ENCODE measurements at places on chromosomes 16 and 17.

DNA sequence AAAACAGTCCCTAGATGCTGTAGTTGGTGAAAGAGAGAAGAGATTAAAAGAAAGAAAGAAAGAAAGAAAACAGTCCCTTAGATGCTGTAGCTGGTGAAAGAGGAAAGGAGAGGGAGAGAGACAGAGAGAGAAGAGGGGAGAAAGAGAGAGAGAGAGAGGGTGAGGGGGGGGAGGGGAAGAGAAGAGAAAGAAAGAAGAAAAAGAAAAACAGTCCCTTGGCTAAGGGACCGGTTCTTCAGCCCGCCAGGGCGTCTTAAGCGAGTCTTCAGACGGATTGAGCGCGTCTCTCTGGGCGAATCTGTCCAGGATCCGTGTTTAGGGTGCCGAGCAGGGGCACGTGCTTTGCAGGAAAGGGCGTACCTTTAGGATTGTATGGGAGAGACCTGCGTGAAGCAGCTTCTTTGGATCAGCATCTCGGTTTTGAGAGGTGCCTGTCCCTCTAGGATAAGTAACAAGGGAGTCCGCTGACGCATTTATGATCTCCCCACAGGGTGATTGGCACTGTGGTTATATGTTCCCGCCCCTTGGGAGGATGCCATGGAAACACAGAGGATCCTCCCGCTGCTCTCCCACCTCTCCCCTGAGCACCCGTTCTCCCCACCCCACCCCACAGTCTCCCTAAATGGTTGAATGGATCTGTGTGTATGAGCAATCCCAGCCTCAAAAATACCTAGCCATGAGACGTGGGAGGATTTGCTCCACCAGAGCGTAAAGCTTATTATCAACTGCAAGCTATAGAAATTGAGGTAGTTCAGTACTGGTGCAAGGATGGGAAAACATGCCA lies 16.7 kb downstream of the GNGT2 start:
- DNase-seq, result peak; percentile 74

- DNase-seq, result peak; percentile 51
These were observed 52.6 kb upstream of the CRISPLD2 start for GRCh38 chr16:84766978-84767773.

DNA sequence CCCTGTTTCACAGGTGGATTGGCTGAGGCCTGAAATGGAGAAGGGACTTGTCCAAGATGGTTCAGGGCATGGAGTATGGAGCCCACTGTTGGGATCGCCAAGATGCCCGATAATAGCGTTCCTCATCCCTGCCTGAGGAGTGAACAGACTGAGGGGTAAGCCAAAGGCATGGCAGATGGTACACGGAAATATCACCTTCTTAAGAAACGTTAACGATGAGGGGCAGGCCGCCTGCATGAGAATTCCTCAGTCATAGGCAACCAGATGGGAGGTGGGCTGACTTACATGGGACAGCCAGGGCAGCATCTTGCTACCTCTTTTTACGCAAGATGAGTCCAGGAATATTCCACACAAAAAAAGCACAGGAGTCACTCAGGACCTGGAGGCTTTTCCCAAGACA lies 188.1 kb downstream of the CCDC182 start:
- no peak for DNase-seq

DNA sequence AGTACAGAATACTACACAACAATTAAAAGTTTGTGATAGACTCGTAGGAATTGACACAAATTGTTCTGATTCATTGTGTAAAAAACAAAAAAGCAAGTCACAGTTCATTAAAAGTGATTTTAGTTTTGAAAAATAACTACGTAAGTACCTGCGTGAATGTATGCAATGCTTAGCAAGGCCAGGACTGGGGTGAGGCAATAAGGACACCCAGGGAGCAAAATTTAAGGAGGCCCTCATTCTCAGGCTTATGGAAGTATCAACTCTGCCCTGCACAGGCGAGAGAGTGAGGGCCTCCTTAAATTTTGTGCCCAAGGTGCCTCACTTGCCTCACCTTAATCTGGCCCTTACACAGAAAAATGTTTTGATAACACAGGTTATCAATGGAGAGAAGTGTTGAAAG lies 31.4 kb downstream of the NOG start:
- DNase-seq, result no peak

DNA sequence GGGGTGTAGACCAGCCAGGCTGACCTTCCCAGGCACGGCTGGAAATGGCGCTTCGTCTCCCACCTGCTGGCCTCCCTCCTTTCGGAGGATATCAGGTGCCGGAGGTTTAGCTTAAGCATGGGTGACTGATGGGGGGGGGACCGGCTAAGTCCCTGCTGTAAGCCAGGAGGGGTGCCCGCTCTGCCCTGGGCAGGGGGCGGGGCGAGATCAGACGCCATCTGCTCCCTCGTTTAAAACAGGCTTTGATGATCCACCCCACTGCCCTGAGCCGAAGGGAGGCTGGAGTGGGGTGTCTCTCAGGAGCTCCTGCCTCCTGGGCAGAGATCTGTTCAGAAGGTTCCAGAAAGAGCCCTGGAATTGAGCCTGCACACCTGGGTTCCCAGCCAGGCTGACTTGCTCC lies 26.0 kb downstream of the C16orf74 start:
- no peak for DNase-seq

GRCh38 chr17:72512649-72513556 lies 392.1 kb downstream of the SOX9 start:
- DNase-seq, result no peak

DNA sequence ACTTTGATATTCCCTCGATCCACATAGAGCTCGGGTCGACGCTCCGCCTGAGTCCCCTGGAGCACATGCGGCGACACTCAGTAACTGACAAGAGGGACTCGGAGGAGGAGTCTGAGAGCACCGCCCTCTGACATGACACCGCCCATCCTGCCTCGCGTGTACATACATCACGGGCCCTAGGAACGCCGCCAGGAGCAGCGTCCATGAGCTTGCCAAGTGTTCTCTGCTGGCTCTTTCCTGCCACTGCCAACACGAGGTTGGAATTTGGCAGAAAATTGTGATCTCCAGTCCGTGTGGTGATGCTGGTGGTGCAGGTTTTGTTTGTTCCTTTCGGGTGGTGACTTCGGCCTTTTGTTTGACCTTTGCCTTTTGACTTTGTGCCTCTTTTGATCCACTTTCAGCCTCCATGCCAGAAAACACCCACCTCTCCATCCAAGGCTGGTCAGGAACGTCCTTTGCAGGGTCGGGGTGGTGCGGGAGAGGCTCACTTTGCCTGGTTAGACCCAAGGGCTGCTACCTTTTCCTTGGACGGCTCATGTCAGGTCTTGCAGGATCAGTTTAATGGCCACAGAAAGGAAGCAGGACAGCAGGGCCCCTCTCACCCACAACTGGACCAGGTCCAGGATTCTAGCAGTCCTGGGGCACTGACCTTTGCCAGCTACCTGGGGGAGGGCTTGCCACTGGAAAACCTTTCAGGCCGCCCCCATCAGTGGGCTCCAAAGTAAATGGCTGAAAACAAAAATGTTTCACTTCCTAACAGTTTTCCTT lies 27.6 kb downstream of the ELAC2 start:
- no peak for DNase-seq

DNA sequence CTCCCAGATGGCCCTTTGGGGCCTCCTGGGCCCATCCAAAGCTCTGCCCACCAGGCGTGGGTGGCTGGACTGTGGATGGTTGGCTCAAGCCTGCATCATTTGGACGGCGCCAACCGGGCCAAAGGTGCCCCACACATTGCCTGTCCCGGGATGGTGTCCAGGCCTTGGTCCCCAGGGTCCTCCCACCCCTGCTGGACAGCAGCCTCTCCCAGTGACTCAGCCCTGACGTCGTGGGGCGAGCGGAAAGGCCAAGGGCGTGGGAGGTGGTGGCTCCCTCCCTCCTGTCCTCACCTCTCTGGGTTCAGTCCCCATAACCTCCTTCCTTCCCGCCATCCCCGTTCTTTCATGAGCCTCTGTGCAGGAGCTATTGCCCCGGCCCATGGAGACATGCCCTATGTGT lies 42.1 kb upstream of the DLX4 start:
- DNase-seq, result no peak

GRCh38 chr16:88727871-88728270 lies 21.6 kb downstream of the CTU2 start:
- peak; percentile 40 for DNase-seq

GRCh38 chr17:37066322-37067255 lies 117.8 kb downstream of the AATF start:
- DNase-seq, result no peak

GRCh38 chr16:57563487-57563750 lies 21.0 kb downstream of the ADGRG5 start:
- no peak for DNase-seq

- no peak for DNase-seq
These were observed 41.1 kb downstream of the MYO18A start for GRCh38 chr17:29138971-29139691.

DNA sequence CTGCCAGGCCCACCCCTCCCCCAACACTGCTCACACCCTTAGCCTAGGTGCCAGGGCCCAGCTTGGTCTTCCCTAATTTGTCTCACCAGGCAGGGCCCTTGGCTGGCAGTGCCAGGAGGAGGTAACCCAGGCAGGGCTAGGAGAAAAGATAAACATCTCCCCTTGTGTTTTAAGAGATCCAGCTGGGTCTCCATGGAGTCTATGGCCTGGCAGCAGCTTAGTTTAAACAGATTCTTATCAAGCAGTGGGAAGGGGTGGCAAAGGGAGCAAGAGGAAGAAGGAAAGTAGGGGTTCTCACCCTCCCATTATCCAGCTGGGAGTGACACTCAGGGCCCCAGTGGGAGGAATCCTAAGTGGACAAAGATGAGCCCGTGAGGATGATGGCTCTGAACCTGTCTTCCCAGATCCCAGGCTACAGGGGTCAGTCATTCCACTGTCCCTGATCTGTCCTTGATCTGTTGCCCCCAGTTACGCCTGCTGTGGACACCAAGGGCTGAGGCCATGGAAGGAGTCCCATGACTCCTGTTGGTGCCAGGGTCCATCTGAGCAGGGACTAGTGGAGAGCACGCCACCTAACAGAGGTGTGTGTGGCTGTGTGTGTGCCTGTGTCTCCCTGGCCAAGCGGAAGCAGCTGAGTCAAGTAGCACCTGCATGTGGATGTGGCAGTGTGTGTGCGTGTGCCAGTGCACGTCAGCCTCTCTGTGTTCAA lies 47.4 kb upstream of the MEIOC start:
- DNase-seq, result no peak

- DNase-seq, result peak; percentile 62
These were observed 10.7 kb upstream of the ZNF19 start for GRCh38 chr16:71499775-71500364.

GRCh38 chr16:58198803-58199411 lies 1.0 kb upstream of the CSNK2A2 start:
- no peak for DNase-seq

- peak; percentile 67 for DNase-seq
These were observed 5.1 kb upstream of the FDXR start for GRCh38 chr17:74877592-74878548.

Measured in umbilical cord (tissue), 2 donors.